ENCODE measurements at places on chromosomes 6 and 20.

DNA sequence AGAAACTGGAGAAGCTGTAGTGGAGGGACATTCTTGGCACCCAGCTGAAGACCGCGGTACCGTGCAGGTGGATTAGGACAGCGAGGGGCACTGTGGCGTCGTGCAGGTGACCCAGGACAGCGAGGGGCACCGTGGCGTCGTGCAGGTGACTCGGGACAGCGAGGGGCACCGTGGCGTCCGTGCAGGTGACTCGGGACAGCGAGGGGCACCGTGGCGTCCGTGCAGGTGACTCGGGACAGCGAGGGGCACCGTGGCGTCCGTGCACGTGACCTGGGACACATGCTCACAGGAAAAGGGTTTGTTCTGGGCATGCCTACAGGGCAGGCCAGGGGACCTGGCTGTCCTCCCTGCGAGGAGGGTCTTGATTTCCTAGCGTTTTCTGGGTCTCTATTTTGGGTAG is 29.2 kb upstream of the SMOC2 start:
- DNase-seq, result no peak

DNA sequence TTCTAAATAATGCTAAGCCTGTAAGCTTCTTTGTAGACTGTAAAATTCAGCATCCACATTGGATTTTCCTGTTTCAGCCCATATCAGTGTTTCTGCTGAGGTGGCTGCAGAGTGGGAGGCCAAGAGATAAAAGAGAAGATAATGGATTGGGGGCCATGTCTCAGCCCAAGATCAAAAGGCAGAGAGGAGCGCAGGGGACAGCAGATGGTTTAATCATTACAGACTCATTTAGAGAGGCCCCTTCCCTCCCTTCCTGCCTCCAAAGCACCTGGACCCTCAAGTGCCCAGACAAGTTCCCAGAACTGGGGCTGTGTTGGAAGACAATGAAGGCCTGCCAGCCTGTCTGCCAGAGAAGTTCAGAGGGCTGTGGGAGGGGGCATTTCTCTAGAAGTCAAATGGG is 20.4 kb upstream of the CTNNBL1 start:
- DNase-seq, result no peak

- no peak for DNase-seq
Observed at GRCh38 chr6:166578536-166579236, 7.8 kb downstream of the RAMACL start.

DNA sequence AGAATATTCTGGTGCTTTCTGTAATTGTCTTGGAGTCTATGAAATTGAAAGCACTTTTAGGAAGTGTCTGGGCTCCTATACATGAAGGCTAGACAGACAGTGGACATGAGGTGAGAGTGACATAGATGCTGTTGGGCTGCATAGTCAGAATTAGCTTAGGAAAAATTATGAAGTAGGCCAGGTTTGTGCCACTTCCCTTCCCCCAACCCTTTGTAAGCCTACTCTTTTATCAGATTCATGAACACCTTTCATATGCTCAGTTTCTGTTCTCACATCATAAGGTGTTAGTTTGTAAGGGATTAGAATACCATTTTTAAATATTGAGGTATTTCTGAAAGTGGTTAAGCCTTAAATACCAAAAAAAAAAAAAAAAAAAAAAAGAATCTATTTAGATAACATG is 18.4 kb upstream of the SNPH start:
- no peak for DNase-seq

DNA sequence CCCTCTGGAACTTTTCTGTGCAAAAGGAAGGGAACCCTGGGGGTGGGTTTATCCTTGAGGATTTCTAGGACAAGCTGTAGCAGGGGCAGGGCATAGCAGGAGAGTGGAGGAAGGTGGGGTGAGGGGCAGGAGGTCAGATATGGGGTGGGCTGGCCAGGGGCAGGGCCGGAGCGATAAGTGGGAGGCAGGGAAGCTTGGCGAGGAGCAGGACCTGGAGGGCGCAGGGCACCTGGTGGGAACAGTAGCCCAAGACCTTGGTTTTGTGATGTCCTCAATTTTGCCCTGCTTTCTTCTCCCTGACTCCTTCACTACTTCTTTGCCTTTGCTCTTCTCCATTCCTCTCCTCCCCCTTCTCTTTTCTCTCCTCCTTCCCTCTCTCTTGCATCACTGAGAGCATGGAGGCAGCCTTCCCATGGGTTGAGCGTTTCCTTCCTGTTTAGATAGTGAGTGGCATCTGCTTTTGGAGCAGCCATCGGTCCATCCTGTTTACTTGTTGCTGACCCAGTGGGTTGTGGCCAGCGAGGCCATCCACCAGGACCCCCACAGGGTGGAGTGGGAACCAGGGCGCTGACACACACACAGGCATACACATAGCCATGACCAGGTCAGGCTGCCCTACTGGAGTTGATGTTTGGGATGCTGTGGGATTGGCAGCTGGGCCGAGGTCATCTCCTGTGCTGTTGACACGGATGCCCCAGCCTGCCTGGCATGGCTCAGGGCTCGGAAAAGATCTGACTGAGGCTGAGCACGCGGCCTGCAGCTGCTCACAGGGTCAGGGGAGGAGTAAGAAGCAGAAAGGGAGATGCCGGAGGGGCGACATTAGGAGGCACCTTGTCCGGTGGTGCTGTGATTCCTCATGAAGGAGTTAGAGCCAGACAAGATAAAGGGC is 121.0 kb upstream of the RNF24 start:
- no peak for DNase-seq

All from skin of body (tissue), 3 donors.